Stimulated activated CD4-positive, alpha-beta T cell treated with anti-CD3 and anti-CD28 coated beads, TNF-alpha, amount 100 ng/mL, for 4 hours (primary cell): ENCODE measurements at places on chromosomes 6 and 20.

DNA sequence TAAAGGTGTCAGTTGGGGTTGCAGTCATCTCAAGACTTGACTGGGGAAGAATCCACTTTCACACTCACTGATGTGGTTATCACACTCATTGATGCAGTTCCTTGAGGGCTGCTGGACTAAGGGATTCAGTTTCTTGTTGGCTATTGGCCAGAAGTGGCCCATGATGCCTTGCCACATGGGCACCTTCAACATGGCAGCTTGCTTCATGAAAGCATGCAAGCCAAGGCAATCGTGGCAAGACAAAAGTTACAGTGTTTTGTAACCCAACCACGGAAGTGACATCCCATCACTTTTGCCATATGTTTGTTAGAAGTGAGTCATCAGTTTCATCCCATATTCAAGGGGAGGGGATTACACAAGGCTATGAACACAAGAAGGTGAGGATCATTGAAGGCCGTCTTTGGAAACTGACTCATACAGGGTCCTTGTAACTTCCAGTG is 3.8 kb upstream of the RANBP9 start:
- no peak for DNase-seq

DNA sequence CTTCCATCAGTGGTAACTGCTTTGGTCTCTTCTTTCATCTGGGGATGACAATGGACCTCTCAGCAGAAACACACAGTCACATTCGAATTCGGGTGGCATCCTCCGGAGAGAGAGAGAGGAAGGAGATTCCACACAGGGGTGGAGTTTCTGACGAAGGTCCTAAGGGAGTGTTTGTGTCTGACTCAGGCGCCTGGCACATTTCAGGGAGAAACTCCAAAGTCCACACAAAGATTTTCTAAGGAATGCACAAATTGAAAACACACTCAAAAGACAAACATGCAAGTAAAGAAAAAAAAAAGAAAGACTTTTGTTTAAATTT is 6.1 kb downstream of the EDN1 start:
- no peak for DNase-seq

- no peak for DNase-seq
These were observed 423.3 kb downstream of the QKI start for GRCh38 chr6:163837691-163838431.

GRCh38 chr20:62419759-62420158 is 7.6 kb downstream of the RBBP8NL start:
- no peak for DNase-seq

DNA sequence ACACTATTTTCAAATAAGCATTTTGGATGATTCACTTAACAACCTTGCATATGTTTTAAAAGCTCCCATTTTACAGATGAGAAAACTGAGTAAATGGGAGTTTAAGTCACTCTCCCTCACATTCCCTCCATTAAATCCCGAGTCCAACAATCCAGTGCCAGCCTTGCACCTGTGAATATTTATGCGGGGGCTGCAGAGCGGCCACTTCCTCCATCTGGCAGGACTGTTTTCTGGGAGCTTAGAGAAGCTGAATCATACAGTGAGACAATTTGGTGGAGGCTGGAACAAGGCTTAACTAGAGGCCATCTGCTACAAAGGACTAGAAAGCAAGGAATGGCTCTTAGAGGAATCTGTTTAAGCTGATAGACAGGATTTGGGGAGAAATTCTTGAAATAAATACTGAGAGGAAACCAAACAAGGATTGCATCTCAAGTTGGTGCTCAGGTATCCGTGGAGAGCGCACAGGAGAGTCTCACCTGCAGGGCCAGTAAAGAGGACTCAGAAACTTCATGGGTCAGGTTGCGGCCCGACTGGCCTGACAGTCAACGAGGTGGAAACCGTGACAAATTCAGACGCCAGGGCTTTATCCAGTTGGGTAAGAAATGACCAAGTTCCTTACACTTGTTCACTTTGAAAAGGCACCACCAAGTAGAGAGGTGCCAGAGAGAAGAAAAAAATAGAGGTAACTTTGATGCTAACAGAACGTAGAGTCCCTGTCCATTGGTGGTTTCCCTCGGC is 478.5 kb downstream of the QKI start:
- DNase-seq, result no peak

GRCh38 chr6:146127447-146128215 is 98.8 kb downstream of the GRM1 start:
- no peak for DNase-seq

DNA sequence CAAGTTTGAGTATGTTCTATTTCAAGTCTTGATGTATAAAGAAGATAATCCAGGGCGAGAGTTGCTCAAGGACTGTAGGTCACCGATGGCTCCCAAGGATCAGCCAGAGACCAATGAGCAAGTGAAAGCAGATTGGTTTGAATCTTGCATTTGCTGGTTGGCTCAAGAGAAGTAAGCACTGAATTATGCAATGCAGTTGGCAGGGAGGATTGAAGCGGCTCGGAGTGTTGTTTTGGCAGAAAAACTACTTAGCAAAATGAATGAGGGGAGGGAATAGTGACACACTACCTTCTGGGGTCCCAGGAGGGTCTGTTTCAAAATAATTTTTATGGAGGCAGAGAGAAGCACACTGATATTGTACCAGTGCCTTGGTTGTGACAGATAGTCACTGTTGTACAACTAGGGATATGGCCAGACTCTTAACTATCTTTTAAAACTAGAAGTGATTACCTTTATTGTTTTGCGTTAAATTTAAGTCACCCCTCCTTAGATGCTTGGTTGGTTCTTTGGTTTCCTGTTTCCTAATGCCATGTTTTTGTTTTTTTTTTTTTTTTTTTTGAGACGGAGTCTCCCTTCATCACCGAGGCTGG is 15.7 kb downstream of the SASH1 start:
- no peak for DNase-seq

DNA sequence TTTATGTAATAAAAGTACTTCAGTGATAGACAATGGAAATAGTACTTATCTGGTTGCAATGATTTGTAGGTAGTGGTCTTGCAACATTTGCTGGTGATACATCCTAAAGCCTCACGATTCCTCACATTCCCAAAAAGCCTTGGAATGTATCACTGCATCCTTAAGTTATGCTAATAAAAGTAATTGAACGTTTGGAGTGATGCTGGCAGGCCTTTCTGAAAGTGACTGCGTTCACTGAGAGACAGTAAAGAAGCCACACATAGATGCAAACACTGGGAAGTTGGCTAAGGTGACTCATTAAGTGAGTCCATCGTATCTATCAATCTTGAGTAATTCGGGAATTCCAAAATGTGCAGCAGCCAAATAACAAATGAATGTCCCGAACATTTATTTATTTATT is 444.1 kb upstream of the SOX4 start:
- no peak for DNase-seq

DNA sequence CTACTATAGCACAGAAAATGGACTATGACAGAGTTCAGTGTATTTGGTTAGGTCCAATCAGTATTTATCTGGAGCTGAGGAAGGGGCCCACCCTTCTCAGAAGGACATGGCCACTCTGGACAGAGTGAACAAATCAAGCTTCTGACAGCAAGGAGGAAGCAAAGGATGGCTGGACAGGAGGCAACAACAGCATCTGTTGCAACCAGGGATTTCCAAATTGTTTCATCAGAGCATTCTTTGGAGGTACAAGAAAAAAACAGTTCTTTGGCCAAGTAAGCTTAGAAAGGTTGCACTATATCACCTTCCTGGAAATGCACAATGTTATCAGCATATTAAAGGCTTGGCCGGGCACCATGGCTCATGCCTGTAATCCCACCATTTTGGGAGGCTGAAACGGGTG is 118.7 kb upstream of the SLC22A16 start:
- no peak for DNase-seq

- DNase-seq, result no peak
These were observed 30.5 kb downstream of the TFAP2B start for GRCh38 chr6:50848989-50849795.

DNA sequence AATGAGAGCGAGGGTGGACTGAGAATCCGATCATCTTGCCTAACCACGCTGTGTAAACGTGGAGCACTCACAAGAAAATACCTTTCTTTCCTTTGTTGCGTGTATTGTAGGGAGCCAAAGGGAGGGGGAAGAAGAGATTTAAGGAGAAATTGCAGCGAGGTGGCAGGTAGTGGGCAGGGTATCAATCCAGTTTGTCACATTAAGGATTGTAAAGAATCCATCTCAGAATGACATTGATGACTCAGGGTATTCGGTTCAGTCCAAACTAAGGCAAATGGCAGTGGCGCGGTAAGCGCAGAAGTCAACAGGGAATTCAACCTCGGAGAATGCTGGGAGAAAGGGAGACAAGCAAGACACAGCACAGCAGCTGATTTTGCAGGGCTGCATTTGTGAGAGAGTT is 146.2 kb downstream of the ID4 start:
- DNase-seq, result no peak

- no peak for DNase-seq
These were observed 9.7 kb upstream of the FBXL4 start for GRCh38 chr6:98957450-98957849.

DNA sequence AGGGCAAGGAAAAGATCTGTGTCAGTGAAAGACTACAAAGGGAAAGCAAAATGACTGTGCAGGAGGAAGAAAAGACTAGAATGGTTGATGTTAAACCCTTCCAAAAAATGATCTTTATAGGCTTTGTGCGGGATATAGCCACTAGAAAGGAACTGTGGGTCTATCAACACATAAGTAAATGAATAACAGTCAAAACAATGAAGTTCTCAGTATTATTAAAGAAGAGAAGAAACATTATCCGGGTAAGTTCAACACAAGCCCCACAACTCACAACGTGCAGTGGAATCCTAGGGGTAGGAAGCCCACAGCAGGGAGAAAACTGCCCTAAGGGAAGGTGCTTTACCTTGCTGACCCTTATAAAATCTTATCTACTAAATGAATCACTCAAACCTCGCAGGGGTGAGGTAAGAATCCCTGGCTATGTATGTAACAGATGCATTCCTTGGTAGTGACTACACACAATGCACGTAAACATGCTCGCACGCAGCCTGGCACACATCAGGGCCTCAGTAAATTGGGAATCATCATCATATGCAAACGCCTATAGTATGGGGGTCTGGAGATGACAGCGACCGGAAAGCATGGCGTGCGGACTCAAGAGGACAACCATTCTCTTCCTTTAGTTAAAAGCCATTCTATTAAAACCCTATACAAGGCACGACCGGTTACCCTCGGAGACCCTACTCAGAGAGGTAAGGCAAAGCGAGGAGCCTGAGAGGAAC is 11.3 kb downstream of the TFAP2A start:
- no peak for DNase-seq

GRCh38 chr20:1187605-1188171 is 2.9 kb upstream of the TMEM74B start:
- no peak for DNase-seq

DNA sequence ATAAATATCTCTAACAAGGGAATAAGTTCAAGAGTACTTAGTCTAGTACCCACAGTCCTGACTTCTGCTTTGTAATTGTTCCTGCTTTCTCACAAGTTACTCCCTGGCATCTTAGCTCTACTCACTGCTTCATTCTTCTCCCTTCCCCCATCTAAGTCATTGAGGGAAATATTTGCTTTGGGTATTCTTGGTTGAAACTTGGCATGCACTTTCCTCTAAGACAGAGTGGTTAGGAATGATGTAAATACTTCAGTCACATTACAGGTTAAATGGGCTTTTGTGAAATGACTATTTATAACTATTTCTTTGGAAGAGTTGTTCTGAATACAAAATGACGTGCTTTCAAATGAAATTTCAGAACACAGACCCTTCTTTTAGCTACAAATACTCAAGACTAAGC is 67.7 kb upstream of the PLEKHG1 start:
- no peak for DNase-seq

- no peak for DNase-seq
These were observed at the start of gene ARG1 for GRCh38 chr6:131572686-131573415. ARG1 (plus strand) TSS chr6:131573226; CDS start chr6:131573283, 57 bp downstream.

- no peak for DNase-seq
These were observed 71.8 kb upstream of the FOXP4 start for GRCh38 chr6:41474213-41474933.

- no peak for DNase-seq
These were observed 275.0 kb upstream of the PREP start for GRCh38 chr6:105677671-105678475.
